ENCODE measurements at places on chromosomes 2 and 18.

DNA sequence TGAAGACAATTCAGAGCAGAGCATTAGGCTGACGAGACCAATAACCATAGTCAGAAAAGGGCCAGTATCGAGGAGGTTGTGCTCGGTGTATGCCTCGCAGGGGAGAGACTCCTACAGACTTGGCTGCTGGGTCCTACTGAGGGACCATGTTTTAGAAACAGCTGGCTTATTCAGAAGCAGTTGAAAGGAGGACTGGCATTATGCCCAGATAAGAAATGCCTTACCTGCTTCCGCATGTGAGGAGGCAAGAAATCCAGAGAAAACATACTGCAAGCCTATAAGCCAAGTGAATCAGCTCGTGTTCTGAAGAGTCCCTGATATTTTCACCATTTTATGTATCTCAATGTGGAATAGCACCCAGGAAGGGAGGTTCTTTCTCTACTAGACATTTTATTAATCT is 434.7 kb downstream of the GRB14 start:
- DNase-seq = no peak

DNA sequence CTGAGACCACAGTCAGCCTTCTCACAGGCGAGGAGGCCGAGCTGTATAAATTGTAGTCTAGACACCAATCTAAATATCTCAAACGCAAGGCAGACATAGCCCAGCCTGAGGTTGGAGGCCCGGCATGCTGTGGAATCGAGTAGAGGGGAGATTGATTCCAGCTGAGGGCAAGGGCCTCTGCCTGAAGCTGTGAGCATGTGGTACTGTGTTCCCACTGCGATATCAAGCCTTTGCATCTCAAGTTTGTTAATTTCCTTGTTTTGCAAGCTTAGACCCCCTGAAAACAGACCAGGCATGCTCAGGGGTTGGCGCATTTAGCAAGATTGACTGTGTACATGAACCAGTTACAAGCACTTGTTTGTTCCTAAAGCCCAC is 65.1 kb upstream of the FOSL2 start:
- DNase-seq = no peak

- DNase-seq = peak; percentile 58
Observed at GRCh38 chr2:102187496-102188150, 800 bp downstream of the IL1RL2 start.

GRCh38 chr18:74768096-74768495 is 170.4 kb downstream of the ZNF407 start:
- no peak for DNase-seq

DNA sequence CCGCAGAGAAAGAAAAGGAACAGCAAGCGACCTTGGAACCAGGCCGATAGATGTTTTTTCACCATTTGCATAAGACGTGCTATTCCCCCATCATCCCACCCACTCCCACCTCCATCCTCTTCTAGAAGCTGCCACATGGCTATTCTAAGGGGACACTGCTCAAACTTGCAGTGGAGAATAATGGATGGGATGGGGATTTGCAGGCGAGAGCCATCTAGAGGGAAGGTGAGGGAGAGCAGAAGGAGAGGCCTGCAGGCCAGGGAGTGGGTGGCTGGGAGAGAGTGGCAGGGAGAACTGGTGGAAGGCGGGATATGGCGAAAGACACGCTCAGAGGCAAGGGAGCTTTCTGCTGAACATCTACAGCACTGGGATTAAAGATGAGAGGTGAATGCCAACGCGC is 84.9 kb downstream of the MAPK4 start:
- peak; percentile 34 for DNase-seq

- DNase-seq = no peak
Observed at GRCh38 chr2:38824906-38825305, 46.9 kb downstream of the GEMIN6 start.

DNA sequence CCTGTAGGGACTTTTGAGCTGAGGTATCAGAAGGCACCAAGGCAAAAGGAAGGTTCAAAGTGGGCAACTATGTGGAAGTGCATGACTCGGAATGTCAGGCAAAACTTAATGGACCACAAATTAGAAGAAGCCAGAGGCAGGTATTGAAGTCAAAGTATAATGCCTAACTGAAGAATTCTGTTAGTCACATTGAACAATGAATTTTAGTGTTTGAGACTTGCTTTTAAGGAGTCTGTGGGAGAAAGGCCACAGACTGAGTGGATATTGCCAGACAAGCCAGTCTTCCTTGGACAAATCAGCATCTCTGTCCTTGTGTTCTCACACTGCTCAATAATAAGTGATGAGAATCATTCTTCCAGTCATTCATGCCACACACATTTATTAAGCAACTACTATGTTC is 498.9 kb downstream of the STK39 start:
- no peak for DNase-seq

DNA sequence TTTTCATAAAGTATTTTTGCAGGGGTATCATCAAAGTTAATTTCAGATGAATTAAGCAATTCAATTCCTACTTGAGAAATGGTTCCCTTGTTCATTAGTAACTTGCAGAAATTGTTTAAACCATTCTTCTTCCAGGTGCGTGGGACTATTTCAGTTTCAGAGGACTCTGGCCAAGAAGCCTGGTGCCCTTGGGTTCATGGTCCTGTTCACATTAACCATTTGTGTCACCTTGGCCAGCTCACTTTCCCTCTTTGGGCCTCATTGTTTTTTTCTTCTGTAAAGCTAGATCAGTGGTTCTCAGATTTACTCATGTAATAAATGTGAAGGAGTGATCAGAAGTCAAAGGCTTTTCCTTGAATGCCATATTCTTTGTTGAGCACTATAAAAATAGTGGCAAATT is 112.4 kb upstream of the BZW1 start:
- no peak for DNase-seq

GRCh38 chr2:218323526-218324472 is 31.5 kb upstream of the TMBIM1 start:
- DNase-seq = peak; percentile 68

- DNase-seq = peak; percentile 78
Observed at GRCh38 chr18:79857082-79857671, 59.4 kb downstream of the KCNG2 start.

DNA sequence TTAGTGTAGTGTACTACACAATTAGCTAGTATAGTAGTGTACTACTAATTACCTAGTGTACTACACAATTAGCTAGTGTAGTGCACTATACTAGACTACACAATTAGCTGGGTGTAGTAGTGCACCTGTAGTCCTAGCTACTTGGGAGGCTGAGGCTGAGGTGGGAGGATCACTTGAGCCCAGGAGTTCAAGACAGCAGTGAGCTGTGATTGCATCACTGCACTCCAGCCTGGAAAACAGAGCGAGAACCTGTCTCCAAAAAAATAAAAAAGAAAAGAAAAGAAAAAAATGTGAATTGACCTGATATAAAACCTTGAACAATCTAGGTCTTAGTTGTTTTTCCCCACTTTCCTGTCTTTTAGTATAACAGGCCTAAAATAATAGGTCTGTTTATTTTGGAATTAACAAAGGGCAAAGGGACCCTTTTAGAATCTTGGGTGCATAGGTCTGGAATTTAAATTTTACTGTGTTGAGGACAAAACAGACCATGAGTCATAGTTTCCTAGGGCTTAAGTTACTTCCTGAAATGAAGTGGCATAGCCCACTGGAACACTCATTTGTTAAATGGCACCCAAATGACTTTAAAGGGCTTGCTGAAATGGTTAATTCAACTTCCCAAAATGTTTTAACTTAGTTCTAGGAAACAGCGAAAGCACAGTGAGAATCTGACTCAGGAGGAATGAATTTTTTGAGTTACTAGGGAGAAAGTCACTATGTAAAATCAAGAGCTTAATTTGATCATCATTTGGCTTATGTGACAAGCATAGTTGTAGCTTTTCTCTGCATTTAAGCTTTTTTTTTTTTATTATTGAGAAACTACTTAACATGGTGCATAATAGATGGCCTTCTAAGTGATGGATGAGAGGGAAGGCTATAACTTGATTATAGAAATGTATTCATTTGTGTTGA is 50.7 kb upstream of the ARL5A start:
- DNase-seq = peak; percentile 30

- no peak for DNase-seq
Observed at GRCh38 chr18:57134618-57135135, 12.2 kb upstream of the BOD1L2 start.

DNA sequence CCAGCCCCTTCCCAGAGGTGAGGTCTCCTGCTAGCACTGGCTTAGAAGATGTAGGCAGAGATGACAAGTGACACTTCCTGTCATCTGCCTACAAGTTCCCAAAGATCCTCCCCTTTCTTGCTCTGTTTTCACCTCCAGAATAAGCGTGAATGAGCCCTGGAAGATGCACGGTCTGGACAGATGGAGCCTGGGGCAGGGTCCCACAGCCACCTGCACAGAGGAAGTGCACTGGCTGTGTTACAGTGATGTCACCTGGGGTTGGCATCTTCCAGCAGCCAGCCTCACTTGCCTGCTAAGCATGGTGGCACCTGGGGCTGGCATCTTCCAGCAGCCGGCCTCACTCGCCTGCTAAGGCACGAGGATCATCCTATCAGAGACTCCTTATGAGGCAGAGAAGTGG is 32.3 kb downstream of the TMEM18 start:
- no peak for DNase-seq

DNA sequence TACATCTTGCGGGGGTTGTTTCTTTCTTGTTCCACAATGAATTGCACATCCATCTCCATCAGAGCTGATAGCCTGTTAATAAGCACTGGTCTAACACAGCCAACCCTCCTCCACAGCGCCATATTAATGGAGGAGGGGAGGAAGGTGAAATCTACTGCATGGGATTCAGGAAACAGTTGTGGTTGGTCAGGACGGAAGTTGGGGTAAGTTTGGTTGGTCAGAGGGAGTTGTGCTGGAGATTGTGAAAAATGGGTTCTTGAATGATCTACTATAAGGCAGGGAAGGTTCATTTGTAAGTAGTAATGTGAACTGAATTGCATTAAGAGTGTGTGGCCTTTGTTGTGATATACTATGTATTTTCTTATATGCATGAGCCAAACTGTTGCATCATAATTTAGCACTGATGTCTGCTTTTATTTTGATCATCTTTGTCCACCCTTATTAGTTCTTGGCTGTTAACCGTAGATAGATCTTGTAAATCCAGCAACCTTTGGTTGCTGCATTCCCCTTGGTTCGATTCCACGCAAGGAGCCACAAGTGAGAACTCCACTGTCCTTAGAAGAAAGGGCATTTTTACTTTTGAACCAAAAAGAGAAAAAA is 150.6 kb upstream of the MAPRE2 start:
- no peak for DNase-seq

DNA sequence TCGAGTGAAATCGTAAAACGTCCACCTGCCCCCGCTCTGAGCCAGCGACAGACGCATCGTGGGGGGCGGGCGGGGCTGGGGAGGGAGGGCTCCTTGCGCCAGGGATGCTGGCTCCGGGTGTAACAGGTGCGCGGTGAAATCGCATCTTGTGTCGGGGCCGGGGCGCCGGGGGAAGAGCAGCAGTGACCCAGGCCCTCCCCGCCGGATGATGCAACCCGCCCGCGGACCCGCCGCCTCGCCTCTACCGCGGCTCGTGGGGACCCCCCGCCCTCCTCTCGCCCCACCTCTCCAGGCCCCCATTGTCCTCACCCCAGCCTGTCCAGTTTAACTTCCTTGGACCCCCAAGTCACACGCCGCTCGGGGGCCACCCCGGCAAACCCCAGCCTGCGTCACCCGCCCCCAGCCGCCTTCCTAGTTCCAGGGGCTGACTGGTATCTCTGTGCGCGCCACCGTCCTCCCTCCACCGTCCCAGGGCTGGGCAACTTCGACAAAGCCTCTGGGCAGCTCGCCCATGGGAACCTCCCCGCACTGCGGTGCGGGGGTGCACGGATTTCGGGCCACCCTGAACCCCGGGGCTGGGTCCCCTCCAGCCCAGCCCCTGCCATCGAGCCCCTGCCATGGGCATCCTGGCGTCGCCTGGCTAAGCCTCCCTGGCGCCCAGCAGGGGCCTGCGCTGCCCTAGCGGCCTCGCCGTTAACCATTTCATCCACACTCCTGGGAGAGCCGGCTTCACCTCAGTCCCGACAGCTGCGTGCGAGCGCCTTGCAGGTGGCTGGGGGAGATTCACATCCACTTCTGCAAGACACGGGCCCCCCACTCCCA is 799 bp upstream of the KIF1A start:
- no peak for DNase-seq

GRCh38 chr2:182784777-182785176 is 68.7 kb downstream of the DNAJC10 start:
- peak; percentile 82 for DNase-seq

DNA sequence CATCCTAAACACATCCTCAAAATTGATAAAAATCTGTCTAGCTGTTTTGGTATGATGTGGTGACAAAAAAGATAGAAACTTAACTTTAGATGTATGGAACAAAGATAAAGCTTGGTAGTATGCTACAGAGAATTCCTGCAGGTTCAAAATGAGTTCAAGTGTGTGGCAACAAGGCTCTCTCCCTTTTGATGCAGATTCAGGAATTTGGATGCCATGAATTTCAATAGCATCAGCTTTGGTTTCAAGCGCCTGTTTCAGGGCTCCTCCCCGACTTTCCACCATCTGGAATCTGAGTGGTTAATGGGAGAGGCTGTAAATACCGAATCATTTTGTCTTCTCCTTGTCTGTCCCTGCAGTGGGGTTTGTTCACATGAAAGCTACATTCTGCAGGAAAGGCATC is 180.6 kb downstream of the MTX2 start:
- no peak for DNase-seq

DNA sequence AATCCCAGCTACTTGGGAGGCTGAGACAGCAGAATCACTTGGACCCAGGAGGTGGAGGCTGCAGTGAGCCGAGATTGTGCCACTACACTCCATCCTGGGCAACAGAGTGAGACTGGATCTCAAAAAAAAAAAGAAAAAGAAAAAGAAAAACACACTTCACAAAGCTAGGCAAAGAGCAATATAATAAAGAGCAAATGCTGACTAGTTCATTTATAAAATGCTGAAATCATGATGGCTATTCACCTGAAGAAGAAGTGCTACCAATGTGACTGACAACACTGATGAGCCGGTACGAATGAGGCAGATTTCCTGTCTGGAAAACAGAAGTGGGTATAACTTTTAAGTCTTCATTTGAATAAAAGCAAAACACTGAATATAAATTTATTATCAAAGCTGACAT is 37.9 kb downstream of the VIL1 start:
- DNase-seq = no peak

DNA sequence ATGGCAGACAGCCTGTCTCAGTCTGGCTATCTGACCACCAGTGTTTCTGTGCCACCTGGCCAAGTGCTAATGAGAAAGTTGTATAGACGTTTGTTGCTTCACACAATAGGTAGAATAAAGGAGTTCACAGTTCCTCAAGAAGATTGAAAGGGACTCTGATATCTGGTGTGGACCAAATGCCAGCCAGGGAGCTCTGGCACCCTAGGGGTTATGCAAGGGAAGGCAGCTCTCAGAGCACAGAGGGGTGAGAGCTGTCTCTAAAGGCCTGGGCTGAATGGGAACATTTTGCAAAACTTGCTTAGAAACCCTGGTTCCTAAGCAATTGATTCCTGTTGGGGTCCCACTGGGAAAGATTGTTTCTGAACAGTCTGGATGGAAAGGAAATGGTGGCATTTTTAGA is 553.8 kb downstream of the EPHA4 start:
- no peak for DNase-seq

- DNase-seq = peak; percentile 35
Observed at GRCh38 chr18:55477860-55478581, 110.0 kb downstream of the TCF4 start.

GRCh38 chr2:28653892-28654662 is 97.6 kb upstream of the PPP1CB start:
- DNase-seq = no peak
